ENCODE measurements at places on chromosomes 1 and 21.

DNA sequence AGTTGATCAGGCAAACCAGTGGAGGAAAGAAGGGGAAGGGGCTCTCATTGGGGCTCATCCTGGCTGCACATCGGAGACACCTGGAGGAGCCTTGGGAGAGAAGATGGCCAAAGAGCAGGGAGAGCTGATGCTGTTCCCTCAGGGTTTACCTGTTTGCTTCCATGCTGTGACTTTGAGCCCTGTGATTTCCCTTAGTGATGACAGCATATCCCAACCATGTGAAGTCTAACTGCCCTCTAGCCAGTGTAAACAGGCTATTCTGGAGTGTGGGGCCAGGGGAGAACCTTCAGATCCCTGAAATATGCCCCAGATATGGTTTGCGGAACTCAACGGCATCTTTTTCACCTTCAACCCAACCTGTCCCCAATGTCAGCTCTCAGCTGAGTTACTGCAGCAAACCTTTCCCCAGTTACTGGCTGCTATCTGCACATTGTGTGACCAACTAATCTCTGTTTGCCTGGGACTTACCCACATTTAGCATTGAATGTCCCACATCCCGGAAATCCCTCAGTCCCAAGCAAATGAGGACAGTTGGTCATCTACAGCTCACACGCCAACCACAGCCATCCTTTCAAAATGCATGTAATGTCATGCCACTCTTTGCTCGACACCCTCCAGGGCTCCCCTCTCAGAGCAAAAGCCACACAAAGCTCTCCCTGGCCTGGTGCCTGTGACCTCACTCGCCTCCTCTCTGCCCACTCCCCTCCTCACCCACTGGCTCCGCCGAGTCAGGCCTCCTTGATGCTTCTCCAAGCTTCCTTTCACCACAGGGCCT is 242.3 kb downstream of the KCNJ6 start:
- no peak for DNase-seq

DNA sequence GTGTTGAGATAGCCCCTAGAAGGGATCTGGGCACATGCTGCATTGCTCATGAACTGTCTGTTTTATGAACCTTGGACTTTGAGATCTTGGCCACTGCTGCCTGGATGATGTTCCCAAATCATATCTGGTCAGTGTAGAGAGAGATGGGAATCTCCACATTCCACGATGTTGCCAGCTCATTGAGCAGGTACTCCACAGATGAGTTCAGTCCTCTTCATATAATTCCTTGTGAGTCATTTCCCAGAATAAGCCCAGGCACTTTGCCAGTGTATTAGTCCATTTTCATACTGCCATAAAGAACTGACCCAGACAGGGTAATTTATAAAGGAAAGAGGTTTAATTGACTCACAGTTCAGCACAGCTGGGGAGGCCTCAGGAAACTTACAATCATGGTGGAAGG is 254.0 kb upstream of the RUNX1 start:
- DNase-seq, result no peak

- no peak for DNase-seq
Measured at GRCh38 chr1:246760422-246761347, 36.5 kb downstream of the SCCPDH start.

GRCh38 chr1:105243969-105244368 is 1494.3 kb downstream of the AMY1C start:
- DNase-seq, result no peak

GRCh38 chr1:240332672-240333071 is 241.0 kb downstream of the FMN2 start:
- no peak for DNase-seq

DNA sequence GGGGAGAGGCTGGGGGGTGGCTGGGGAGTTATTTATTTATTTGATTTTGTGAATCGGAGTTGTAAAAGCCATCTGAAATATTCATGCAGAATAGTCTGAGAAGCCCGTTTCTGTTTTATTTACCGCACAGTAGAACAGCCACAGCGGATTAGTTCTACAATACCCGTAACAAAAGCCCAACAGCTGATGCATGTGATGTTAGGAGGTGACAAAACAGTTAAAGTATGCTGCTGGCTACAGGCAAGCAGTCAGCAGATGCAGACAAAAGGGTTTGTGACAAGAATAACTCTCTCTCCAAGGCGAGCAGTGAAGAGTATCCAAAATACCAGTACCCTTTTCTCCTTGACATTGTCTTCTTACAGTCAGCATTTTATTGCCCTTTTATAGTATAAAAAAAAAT is 42.0 kb downstream of the PROX1 start:
- no peak for DNase-seq

GRCh38 chr1:58264462-58264861 is 282.1 kb downstream of the OMA1 start:
- DNase-seq, result no peak

DNA sequence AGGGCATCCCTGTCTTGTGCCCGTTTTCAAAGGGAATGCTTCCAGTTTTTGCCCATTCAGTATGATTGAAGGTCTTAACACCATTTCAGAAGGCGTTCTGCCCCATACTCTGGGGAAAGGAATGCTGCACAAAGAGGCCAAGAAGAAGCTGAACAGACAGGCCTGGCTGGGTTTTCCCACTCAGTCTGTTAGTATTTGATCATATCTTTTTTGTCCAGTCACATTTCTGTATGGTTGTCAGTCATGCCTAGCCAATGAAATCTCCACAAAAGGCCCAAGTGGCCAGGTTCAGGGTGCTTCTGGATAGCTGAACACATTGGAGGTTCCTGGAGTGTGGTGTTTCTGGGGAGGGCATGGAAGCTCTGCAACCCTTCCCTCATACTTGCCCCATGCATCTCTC is 72.1 kb downstream of the NEK7 start:
- no peak for DNase-seq

- no peak for DNase-seq
Measured at GRCh38 chr1:41582851-41583657, 98.6 kb upstream of the EDN2 start.

DNA sequence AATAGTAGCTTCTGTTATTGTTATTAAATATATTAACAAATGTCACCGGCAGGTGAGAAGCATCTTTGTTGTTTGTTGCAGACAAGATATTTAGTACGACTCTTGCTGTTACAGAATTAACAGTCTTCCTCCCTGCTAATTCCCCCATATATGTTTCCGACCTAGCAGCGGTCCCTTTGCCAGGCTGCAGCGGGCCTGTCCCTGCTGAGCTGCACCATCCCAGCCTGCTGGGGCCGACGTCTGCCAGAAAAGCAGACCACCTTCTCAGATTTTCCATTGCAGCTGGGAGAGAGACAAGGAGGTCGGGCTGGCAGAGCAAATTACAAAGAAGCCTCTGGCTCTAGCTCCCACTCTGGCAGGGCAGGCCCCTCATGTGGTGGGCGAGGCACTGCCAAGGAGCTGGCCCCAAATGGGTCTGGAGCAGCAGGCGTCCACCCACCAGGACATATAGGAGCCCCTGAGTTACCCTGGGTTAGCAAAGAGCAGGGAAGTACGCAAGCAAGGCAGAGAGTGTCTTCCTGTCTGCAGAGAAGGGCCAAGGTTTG is 142.7 kb downstream of the FOXD2 start:
- no peak for DNase-seq

DNA sequence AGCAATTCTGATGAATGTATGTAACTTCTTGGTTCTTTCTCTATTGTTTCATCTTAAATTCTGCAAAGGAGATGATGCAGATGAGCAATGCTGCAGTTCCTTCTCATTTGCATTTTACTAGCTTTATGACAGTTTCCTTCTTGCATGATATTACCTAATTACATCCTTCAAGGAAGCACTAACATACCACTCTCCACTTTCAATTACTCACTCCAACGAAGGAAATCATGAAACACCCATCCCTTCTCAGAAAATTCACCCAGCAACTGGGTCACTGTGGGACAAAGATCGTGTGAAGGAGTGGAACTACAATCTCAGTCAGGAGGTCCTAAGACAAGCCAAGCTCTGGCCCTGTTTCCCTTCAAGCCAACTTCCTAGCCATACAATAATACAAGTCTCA is 142.3 kb downstream of the CHD1L start:
- DNase-seq, result no peak

DNA sequence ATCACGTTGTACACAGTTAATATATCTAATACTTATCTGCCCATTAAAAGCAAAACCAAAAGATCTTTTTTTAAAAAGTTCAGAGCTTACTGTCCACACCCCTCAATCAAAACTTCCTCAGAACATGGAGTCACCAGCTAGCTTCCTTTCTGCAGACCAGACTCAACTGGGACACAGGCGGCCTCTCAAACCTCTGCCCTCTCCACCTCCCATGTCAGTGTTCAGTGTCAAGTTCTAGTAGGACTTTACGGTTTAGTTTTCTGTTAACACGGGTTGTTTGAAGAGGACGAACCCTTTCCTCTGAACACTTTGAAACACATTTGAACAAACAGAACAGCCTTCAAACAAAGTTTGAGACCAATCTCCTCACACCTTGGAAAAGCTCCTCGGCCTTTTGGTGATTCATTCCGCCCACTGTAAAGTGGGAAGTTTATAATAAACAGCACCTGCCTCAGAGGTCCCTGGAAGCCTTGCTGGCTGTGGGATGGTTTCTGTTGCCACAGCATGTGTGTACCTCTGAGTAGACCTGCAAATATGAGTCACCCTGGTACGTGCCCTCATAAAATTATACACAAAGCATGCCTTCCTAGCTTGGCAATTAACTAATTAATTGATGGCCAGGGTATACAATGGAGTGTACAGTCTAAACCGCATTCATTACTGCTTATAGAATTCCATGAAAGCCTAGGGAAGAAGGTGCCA is 48.4 kb upstream of the SIPA1L2 start:
- DNase-seq, result no peak

DNA sequence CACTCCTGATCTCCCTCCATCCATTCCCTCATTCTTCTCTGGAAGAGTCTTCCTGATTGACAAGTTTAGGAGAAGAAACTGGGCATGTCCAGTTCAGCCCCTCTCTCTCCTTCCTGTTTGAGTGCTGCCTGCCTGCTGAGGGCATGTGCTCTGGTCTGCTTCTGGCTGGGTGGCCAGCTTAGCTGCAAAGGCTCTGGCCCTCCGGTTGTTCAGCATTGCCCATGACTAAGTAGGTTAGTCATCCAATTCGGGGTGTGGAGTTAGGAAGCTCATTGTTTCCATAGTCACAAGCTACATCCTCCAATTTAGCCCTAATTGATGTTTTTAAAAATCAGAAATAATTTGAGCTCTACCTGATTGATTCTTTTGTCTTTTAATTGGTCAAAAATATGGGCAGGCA is 25.6 kb upstream of the PLA2G2E start:
- DNase-seq, result no peak
